CD4-positive, alpha-beta T cell treated with Interleukin-1 beta for 1 hour (primary cell): ENCODE measurements at places on chromosomes 1 and 21.

DNA sequence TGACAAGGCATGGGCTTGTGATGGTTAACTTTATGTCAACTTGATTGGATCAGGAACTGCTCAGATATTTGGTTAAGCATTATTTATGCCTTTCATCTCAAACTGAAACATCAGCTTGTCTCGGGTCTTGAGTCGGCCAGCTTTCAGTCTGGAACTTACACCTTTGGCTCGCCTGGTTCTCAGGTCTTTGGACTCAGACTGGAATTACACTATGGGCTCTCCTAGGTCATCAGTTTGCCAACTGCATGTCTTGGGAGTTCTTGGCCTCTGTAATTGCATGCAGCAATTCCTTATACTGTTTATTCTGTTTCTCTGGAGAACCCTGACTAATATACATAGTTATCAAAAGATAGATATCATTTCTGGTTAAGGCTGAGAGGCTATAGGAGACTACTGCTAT is 653.7 kb downstream of the ADGRL2 start:
- DNase-seq: no peak

DNA sequence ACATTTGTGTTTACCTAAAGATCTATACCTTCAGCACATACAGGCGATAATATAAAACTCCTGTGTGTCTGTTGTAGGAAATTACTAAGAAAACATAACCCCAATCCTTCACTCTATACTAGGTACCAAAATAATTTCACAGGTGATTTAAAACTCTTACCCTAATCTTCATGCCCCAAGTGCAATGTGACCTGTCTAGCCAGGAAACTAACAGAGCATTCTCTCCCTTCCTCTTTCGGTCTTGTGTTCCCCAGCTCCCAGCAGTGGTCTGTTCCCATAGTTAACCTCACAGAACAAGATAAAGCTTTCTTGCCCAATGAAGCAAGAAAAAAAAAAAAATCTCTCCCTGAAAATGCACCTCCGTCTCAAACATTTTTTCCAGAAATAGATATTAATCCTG is 493.5 kb downstream of the DPYD start:
- no peak for DNase-seq

DNA sequence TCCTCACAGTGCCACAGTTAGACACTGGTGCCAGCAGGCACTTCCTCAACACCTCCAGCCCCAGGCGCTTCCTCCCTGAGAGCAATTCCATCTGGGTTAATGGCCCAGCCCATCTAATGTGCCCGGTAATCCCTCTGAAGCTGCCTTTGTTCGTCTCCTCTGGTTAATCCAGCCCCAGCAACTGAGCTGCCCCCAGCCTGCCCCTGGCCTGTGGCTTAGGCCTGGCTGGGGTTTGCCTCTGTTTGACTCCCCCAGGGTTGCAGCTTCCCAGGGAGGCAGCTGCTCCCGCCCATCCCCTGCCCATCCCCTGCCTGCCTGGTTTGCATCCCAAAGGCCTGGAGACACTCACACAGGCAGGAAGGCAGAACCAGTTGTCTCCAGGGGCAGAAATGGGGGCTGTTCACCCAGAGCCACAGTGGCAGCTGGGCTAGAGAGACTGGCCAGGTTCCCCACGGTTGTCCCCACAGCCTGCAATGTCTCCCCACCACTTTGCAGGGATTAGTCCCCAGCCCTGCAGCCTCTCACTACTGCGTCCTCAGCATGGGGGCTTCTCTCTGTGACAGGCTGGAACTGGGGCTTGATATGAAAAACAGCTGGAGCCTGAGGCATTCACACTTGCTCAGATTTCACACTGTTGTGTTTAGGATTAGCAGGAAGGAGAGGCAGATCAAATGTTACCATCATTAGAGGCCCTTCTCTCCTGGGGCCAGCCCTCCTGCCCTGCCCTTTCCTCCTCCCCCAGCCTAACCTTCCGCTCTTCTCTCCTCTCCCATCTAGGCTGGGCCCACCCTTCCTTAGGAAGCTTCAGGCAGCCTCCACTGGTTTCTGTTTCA is 120.2 kb downstream of the TLR5 start:
- no peak for DNase-seq

DNA sequence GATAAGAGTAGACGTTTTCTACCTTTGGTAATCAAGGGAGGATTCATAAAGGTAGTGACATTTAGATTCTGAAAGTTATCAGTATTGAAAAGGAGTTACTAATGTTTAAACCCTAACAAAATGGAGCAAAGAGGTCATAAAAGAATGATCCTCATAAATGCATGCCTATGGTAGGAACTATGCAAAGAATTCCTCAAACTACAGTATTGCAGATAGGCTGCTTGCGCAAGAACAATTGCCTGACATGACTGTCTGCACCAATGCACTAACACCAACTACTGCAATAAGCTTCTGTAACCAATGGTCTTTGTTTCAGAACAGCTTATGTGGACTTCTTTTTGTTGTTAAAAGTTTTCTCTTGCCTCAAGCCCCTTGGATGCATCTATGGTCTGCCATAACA is 597.3 kb upstream of the ADGRL4 start:
- no peak for DNase-seq

DNA sequence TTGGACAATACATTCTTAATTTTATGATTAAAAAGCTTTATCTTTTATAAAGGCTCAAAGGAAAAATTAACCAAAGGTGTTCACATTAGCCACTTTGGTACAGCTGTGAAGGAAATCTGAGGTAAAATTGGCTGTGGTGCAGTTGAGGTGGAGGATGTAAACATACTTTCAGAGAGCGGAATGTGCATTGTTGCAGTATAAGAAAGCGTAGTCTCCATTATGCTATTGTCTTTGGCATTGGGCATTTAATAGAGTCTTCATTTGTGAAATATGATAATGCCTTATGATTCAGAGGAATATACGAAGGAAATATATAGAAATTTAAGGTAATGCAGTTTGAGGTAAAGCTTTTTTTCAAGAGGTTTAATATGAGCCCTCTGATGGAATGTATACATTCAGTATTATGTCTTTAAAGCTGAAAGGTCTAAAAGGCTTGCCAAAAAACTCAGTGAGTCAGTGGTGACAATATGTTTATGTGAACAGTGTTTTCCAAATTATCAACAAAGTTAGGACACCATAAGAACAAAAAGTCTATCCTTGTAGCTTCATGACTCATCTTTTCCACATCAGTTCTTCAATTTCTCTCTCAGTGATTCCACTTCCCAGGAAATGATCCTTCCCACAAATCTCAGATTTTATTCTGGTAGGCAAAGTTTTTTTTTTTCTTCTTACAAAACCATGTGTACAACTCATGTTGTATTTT is 26.9 kb upstream of the DDR2 start:
- no peak for DNase-seq

DNA sequence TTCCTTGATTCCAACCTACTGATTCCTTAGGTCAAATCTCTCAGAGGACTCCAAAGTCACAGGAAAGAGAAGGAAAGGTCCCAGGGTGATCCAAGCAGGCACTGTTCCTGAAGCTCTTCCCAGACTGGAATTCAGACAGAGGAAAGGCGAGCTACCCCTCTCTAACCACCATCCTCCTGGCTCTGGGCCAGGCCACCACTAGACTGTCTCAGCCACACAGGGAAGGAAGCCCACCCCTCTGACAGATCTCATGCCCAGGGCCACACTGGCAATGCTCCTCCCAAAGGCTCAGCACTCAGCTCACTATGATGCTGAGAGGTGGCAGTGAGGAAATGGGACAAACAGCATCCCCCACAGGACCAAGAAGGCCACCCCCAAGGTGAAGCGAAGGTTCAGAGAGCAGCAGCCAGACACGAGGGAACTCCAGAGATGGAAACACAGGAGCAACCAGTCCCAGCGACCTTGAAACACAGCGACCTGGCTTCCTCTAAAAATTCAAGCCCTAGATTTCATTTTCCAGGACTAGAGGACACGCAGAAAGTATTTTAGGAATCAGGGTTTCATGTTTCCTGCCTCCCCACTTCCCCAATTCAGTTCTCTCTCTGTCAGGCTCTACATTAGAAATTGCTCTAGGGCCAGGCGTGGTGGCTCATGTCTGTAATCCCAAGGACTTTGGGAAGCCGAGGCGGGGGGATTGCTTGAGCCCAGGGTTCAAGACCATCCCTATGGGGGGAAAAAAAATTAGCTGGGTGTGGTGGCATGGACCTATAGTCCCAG is 18.8 kb downstream of the PIK3C2B start:
- no peak for DNase-seq

GRCh38 chr1:172431204-172431603 is 10.7 kb downstream of the C1orf105 start:
- no peak for DNase-seq

GRCh38 chr1:241610056-241610815 is 29.9 kb downstream of the CHML start:
- no peak for DNase-seq

DNA sequence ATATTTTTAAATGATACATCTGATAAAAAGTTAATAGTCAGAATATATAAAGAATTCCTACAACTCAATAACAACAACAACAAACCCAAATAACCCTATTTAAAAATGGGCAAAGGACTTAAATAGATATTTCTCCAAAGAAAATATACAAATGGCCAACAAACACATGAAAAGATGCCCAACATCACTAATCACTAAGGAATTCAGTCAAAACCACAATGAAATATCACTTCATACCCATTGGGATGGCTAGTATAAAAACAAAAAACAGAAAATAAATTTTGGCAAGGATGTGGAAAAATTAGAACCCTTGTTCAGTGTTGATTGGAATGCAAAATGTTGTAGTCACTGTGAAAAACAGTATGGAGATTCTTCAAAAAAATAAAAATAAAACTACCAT is 184.8 kb upstream of the RAB4A start:
- DNase-seq: no peak

DNA sequence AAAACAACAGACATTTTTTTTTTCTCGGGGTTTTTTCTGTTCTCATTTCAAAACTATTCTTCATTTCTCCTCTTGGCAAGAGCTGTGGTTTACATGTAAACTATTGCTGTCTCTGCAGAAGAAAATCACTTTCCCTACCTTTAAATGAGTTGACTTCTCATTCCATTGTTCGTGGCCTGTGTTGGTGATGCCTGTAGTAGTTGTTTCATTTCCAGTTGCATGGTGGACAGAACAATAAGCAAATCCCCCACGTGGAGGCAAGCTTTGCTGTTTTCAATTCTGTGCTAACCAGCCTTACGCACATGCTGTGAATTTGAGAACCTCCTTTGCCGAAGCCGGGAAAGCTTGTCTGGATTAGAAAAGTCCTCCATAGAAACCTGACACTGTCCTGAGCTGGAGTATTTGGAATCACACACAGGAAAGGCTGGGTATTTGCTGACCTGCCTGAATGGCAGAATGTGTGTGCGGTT is 26.2 kb upstream of the MAP3K7CL start:
- DNase-seq: no peak

GRCh38 chr1:205054013-205054412 is 11.0 kb downstream of the CNTN2 start:
- DNase-seq: no peak

GRCh38 chr1:89466307-89466930 is 58.2 kb upstream of the LRRC8B start:
- no peak for DNase-seq

GRCh38 chr21:29264721-29265120 is 34.0 kb upstream of the BACH1 start:
- no peak for DNase-seq

GRCh38 chr1:5856246-5856815 is 135.9 kb downstream of the NPHP4 start:
- DNase-seq: no peak

DNA sequence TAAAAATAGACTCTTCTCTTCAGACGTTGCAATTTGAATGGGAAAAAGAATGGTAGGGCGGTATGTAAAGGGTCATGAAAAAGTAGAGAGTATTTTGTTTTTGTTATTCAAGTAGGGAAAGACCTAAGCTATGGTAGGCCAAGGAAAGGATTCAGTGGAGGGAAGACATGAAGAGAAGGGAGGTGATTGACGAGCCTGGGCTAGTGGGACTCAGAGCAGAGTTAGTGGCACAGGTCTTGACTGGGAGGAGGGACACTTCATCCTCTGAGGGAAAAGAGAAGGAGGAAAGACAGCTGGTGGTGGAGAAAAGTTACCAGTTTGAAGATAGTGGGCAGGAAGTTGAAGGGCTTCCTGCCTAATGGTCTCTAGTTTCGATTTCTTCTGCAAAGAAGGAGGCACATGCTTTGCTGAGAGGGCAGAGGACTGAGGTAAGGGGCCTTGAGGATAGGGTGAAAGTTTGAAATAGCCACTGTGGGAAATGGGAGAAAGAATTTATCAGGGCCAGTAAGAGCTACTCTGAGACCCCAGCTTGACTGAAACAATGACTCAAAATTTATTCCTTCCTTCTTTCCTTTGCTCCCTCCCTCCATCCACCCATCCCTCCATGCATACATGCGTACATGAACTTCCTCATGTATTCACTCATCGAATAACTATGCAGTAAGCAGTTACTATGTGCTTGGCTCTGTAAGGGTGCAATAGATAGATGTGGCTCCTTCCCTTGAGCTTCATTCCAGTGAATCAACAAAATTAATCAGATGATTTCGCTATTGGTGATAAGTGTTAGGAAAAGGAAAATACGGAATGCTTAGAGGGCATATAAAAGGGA is 4.2 kb downstream of the CD48 start:
- no peak for DNase-seq

GRCh38 chr1:207458414-207458813 is 4.3 kb downstream of the CR2 start:
- no peak for DNase-seq

- DNase-seq: no peak
These were observed 14.1 kb upstream of the NUF2 start for GRCh38 chr1:163307479-163308171.

- peak; percentile 18 for DNase-seq
These were observed 10.7 kb downstream of the RAB42 start for GRCh38 chr1:28602536-28603439.

DNA sequence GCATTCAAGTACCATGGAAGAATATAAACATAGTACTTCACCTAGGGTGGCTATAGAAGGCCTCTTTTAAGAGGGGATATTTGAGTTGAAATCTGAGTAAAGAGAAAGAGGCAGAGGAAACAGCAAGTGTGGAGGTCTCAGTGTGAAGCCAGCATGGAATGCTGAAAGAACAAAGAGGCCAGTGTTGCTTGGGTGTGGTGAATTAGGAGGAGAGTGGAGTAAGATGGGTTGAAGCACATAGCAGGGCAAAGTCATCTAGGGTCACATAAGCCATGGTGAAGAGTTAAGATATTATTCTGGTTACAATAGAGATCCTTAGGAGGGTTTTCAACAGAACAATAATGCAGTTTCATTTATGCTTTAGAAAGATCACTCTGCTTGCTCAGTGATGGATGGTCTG is 37.5 kb downstream of the C1orf141 start:
- no peak for DNase-seq

DNA sequence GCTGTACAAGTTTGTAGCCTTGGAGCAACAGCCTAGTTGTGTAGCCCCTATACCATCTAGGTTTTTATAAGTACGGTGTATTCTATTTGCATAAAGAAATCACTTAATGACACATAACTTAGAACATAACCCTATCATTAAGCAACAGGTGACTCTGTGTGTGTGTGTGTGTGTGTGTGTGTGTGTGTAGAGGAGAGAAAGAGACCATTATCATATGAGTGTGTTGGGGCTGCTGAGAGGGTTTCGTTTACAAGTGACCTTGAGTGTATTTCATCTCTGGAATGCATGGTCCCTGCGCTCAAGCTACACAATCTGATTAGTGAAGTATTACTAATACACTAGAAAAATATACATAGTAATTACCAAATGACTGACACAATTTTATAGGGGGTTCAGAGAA is 115.1 kb downstream of the RABGAP1L start:
- DNase-seq: no peak

GRCh38 chr1:58815069-58815685 is 31.3 kb upstream of the JUN start:
- DNase-seq: peak; percentile 74

GRCh38 chr1:172298141-172298540 is 122.3 kb upstream of the C1orf105 start:
- no peak for DNase-seq

GRCh38 chr1:211596418-211597181 is 17.6 kb upstream of the SLC30A1 start:
- DNase-seq: no peak

GRCh38 chr1:157833145-157833544 is 8.5 kb downstream of the CD5L start:
- no peak for DNase-seq
